ENCODE measurements at places on chromosomes 2 and 18. TPM values are rescaled to one million over a fixed set of nuclear protein-coding genes. Genes with fewer than 3 reads are reported as not detected.

- H3K27ac ChIP-seq, result no peak overlapping the region
- peaks cover 2% of the 10 kb centered on the region for H3K4me1 ChIP-seq
- H3K27me3 ChIP-seq, result no peaks in the 10 kb centered on the region
- DNase-seq, result no peak
These were observed 32.1 kb upstream of the COLEC12 start for GRCh38 chr18:532632-533031.

DNA sequence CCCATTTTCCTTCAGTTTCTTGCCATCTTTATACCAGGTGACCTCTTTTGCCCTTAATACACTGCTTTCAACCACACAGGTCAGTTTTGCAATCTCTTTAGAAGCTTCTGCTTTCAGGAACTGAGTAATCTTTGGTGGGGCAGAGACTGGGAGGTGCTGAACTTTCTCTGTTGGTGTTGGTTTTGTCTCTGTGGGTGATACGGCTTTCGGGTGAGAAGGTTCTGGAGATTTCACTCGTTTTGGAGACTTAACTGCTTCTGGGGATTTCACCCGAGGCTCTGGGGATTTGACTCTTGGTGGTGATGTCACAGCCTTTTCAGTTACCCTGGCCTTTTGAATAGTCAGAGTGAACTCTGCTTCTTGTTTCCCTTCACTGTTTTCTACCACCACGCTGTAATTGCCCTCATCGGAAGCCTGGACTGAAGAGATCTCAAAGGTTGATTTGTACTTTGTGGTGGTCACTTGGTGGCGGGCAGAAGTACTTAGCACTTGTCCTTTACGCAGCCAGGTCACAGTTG lies 50.4 kb downstream of the PLEKHA3 start:
- no peak for DNase-seq
- H3K4me1 ChIP-seq, result no peaks in the 10 kb centered on the region
- no peaks in the 10 kb centered on the region for H3K36me3 ChIP-seq
- no peak overlapping the region for H3K4me3 ChIP-seq
- no peaks in the 10 kb centered on the region for H3K27me3 ChIP-seq

DNA sequence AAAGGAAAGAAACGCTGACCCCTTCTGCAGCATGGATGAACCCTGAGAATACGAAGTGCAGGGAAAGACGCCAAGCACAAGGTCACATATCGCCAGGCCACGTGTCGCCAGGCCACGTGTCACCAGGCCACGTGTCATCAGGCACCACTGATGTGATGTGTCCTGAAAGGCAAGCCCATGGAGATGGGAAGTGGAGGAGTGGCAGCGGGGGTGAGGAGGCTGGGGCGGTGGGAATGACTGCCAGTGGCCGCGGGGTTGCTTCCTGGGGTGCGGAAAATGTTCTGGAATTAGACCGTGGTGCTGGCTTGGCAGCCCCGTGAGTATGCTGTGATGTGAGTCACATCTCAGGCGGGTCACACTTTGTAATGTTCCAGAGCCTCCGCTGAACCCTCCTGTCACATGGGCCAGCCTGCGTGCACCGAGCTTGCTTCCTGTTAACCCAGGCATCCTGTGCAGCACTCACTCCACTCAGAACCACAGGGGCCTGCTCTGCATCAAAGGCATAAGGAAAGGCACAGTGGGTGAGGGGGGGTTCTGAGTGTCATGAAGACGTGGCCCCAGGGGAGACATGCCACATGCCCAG lies 39.0 kb downstream of the SLC66A2 start:
- H3K27ac ChIP-seq, result no peak overlapping the region
- no peaks in the 10 kb centered on the region for H3K4me1 ChIP-seq
- H3K27me3 ChIP-seq, result no peaks in the 10 kb centered on the region
- no peak overlapping the region for H3K4me3 ChIP-seq

DNA sequence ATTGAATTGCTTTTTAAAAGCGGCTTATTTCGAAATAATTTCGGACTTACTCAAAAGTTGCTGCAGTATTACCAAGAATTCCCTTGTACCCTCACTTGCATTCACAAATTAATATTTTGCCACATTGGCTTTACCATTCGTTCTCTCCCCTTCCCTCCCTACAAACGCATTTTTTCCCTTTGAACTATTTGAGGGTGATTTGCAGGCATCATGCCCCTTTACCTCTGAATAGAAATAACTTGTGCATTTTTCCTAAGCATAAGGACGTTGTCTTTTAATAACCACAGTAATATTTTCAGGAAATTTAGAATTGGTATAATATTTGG lies 608 bp downstream of the CCDC138 start:
- no peaks in the 10 kb centered on the region for H3K36me3 ChIP-seq
- H3K27me3 ChIP-seq, result no peaks in the 10 kb centered on the region
- H3K27ac ChIP-seq, result no peak overlapping the region
- H3K4me1 ChIP-seq, result no peaks in the 10 kb centered on the region
- no peak for DNase-seq
- peak overlapping the region; percentile 65 for H3K4me3 ChIP-seq

DNA sequence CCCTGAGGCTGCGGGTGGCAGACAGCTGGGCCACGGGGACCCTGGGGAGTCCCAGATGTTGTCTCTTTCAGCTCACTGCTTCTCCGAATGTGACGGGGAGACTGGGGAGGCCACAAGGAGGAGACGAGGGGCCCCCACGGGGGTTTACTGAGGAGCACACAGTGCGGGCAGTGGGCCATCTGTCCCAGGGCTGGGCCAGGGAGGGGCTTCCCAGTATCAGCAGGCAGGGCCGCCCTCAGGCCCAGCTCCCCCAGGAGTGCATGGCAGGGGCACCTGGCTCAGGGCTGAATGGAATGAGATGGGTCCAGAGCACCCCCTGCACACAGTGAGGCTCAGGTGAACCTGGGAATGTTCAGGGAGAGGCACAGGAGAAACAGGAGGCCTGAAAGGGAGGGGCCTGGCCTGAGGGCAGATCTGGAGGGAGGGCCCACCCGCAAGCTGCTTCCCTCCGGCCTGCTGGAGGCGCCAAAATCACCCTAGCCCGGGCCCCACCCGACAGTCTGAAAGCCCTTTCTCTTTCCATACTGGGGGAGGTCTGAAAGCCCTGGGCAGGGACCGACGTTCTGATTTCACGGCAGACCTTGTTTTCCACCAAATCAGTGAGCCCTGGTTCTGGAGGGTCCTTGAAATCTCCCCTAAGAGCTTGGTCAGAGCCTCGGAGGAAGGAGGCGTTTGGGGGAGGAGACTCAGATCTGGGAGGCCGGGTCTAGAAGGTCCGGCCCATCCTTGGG lies 35.5 kb upstream of the PTMA start:
- no peaks in the 10 kb centered on the region for H3K4me1 ChIP-seq
- H3K27me3 ChIP-seq, result no peaks in the 10 kb centered on the region
- peak overlapping the region; percentile 67 for H3K27ac ChIP-seq
- no peak for DNase-seq
- no peak overlapping the region for H3K4me3 ChIP-seq
- no peaks in the 10 kb centered on the region for H3K36me3 ChIP-seq

DNA sequence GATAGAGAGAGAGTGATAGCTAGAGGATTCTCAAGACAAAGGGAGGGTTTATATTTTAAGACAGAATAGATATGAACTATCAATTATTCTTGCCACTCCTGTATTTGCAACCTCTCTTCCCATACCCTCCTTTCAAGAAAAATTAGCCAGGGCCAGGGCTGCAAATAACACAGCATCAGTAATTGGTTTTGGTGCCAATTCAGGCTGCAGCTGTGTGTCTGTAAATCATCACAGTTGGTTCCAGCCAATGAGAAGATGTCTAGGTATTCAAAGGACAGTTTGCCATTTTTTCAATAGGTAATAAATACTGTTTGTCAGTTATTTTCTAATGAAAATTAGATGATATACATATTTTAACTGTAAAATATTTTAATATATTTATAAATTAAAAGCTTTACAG lies 73.5 kb downstream of the WDPCP start:
- H3K27ac ChIP-seq, result no peak overlapping the region
- DNase-seq, result no peak
- no peaks in the 10 kb centered on the region for H3K36me3 ChIP-seq
- H3K27me3 ChIP-seq, result no peaks in the 10 kb centered on the region

DNA sequence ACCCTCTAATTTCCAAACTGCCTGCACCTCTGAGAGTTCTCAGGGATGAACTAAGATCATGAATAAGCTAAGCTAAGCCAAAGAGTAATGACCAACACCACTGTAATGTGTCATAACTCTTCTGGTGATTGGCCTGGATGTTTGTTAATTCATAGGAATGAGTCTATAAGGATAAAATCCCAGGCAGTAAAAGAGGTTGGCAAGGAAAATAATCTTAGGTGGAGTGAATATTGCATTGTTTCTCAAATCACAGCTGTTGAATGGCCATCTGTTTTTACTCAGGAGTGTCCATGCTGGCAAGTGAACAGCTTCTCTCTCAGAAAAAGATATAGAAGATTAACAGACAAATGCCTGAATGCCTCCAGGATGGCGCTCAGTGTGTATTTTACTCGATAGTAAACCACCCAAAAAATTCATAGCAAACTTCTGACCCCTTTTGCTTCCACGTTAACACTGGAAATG lies 60.8 kb upstream of the GLS start:
- no peaks in the 10 kb centered on the region for H3K27me3 ChIP-seq
- no peaks in the 10 kb centered on the region for H3K4me1 ChIP-seq
- no peak overlapping the region for H3K4me3 ChIP-seq
- no peaks in the 10 kb centered on the region for H3K36me3 ChIP-seq
- no peak for DNase-seq

- no peaks in the 10 kb centered on the region for H3K27me3 ChIP-seq
- H3K4me3 ChIP-seq, result no peak overlapping the region
- H3K27ac ChIP-seq, result no peak overlapping the region
- H3K36me3 ChIP-seq, result no peaks in the 10 kb centered on the region
These were observed 30.4 kb upstream of the OSBPL6 start for GRCh38 chr2:178163911-178164310.

GRCh38 chr2:17627434-17627833 lies 86.9 kb downstream of the VSNL1 start:
- no peaks in the 10 kb centered on the region for H3K27me3 ChIP-seq
- no peak for DNase-seq
- H3K4me3 ChIP-seq, result no peak overlapping the region
- H3K27ac ChIP-seq, result no peak overlapping the region

- no peaks in the 10 kb centered on the region for H3K36me3 ChIP-seq
- H3K4me3 ChIP-seq, result no peak overlapping the region
- H3K27me3 ChIP-seq, result no peaks in the 10 kb centered on the region
- no peak overlapping the region for H3K27ac ChIP-seq
- H3K4me1 ChIP-seq, result no peaks in the 10 kb centered on the region
- DNase-seq, result no peak
These were observed 28.2 kb upstream of the SLC8A1 start for GRCh38 chr2:40480073-40480472.

The BOLL gene
- total RNA-seq, result not detected

The GPR35 gene
- 3.3 TPM for total RNA-seq

The CD28 gene
- total RNA-seq, result 0.05 TPM

The KCNJ3 gene
- total RNA-seq, result 2.7 TPM

The SCYGR4 gene
- total RNA-seq, result not detected

Data from prostate gland (tissue), 2 donors.